Keratinocyte (primary cell): ENCODE measurements at places on chromosomes 7 and 10. TPM values are rescaled to one million over a fixed set of nuclear protein-coding genes. Genes with fewer than 3 reads are reported as not detected.

GRCh38 chr7:73973091-73973490 lies 54.9 kb upstream of the ELN start:
- DNase-seq, result no peak

DNA sequence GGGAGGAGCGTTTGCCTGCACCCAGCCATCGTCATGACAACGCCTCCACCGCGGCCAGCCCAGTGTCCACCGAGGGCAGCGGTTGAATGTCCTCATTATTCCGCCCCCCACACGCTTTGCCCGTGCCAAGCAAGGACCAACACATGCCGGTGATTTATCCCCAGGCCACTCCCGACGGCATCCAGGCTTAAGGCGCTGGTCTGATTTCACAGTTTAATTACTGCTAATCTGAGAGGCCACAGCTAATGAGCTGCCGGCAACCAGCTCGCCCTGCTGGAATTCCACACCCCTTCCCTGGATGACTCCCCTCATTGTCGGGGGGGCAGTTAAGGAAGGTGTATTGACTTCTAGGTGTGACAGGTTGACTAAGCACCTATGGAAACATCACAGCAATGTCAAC lies 432.3 kb downstream of the DNAJB6 start:
- no peak for DNase-seq

The CDC14C gene
- polyA plus RNA-seq, result not detected in 3 replicates

The AGFG2 gene
- 3.1 to 4.1 TPM (median 3.4 TPM) in 3 replicates for polyA plus RNA-seq

The MYOZ1 gene
- polyA plus RNA-seq, result not detected in 3 replicates

The RTKN2 gene
- 1.2 to 3.2 TPM (median 2.2 TPM) in 3 replicates for polyA plus RNA-seq

DNA sequence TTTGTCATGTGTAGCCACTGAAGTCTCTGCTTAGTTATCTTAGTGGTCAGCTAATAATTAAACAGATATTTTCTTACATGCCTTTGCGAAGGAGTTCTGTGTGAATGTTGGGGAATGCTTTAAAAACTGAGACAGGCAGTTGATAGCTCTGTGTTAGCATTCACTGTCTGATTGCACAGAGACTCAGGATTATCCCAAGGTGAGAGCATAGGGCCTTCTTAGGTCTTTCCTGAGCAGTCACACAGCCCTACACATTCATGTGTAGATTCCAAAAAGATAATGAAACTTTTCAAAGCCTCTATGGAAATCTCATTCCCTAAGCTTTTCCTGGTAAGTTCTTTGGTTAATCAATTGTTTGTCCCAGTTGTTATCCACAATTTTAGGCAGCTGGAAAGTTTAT lies 67.7 kb downstream of the CASD1 start:
- DNase-seq, result no peak

DNA sequence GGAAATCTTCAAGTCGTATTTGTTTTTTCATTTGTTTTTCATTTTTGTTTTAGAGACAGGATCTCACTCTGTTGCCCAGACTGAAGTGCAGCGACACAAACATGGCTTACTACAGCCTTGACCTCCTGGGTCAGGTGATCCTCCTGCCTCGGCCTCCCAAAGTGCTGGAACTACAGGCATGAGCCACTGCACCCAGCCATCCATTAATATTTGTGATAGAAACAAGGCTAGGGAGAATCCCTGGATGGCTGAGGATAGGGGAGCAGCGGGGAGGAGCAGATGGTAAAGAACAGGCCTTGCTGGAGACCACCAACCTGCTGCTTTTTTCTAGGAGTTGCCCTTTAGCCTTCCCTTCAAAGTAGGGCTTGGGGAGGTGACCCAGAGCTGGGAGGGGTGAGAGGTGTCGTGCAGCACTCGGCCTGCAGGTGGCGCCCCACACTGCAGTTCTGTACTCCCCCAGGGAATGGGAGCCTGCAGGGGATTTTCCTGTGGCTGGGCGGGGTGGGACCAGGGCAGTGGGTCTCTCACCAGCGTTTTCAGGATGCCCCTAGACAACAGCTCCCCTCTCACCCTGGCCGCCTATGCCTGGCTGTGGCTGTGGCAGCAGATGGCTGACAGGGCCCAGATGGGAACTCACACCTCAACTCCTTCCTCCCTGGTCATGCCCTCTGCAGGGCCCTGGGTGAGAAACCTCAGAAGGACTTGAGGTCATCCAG lies 12.6 kb upstream of the CDH23 start:
- no peak for DNase-seq

DNA sequence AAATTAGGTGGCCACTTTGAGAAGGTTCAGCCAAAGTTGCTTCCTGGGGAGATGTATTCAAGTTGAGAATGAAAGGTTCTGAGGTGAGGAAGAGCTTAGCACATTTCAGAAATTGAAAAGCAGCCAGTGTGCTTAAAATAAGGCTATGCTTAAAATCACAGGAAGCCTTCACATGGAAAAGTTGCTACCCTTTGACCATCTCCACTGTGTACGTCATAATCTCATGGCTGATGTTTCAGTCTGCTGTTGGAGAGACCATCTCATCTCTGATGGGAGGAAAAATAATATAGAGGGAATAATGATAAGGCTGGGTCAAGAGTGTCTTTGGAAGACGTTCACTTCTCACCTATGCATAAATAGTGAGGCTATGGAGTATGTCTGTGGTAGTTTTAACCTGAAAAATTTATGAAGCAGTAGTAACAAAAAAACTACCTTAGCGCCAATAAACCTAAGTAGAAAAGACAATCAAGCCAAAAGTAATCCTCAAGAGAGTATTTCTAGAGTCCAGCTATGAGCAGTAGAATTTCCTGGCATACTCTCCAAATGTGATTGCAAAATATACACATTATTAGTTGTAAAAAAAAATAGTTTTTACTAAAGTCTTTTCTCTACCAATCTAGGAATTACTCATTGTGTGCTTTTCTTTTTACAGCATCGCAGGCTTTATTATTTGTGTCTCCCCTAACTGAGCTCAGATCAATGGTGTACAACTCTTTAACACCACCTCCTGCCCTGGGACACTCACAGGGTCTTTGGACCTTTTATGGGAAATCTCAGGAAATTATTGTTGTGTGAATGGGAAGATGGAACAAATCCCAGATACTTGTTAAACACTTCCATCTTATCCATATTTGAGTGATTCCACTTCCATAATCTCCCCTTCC lies 435.2 kb upstream of the LRGUK start:
- DNase-seq, result no peak

- DNase-seq, result no peak
Measured at GRCh38 chr7:131787101-131787500, 230.7 kb upstream of the PODXL start.

The ZNF467 gene
- 0.31 to 0.93 TPM (median 0.52 TPM) in 3 replicates for polyA plus RNA-seq

GRCh38 chr7:51031791-51032515 lies 249.3 kb upstream of the GRB10 start:
- no peak for DNase-seq

- no peak for DNase-seq
Measured at GRCh38 chr7:25148772-25149575, 23.9 kb upstream of the CYCS start.

DNA sequence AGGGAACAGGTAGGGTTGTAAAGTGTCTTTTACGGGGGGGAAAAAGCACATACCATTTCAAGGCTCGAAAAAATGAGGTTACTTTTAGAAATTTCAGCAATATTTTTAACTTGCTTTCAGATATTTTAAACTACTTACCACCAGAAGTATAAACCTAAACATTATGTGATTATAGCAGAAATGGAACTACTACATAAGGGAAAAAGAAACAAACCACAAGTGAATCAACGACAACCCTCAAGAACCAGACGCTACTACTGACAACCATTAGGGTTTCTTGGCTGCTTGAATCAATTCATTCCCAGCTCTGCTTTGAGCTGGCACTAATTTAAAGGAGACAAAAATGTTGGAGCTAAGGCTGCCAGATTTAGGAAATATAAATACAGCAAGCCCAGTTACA lies 80.1 kb downstream of the ZFAND4 start:
- DNase-seq, result no peak

DNA sequence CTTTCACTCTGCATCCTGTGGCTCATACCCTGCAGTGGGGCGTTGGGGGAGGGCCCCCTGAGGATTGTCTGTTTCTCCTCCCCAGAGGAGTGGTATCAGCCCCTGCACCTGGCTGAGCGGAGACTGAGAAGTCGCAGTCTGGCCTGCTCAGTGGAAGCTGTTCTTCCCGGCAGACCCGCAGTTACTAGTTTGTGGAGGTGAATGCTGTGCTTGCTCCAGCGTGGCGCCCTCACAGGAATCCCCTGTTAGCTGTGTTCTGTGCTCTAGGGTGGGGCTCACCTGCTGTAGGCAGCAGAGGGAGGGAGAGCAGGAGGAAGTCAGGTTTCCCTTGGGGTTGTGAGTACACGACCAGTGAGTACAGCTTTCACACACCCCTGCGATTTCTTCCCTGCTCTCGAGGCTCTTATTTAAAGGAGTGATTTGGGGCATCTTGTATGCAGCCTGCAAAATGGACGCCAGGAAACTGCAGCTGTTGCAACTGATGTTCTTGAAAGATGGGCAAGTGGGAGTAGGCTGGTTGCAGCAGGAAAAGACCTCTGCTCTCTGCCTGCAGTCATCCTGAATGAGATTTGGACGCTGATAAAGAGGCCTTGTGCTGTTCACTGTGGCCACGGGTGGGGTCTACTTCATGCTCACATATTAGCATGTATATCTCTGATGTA lies 66.4 kb downstream of the HK1 start:
- DNase-seq, result no peak

DNA sequence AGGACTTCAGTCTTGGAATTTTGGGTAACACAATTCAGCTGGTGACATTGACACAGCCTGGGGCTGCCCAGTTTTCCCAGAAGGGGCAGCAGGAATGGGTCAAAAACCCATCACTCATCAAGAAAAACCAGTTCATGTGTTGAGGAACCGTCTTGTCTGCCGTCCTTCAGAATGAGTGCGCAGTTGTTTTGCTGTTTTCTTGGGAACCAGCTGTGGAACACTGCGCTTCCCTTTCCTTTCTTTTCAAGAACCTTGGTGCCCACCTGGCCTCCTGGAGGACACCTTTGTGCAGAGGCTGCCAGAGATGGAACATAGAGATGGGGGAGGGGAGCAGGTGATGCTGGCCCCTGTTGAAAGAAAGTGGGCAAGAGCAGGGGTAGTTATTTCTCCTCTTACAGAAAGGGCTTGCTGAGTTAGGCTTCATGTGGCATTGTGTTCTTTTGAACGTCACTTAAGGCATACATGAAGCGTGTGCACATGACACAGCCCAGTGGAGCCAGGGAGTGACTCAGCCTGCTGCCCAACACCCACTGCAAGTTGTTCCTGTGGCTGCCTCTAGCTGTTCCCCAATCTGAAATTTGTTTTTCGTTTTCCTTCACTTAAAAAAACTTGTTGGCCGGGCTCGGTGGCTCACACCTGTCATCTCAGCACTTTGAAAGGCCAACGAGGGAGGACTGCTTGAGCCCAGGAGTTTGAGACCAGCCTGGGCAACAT lies 87.4 kb upstream of the TNS3 start:
- peak; percentile 28 for DNase-seq

The CLCN1 gene
- polyA plus RNA-seq, result 0.03 to 0.05 TPM in 2 of 3 replicates, not detected in the other

The PRKAR1B gene
- 10.2 to 14.2 TPM (median 10.8 TPM) in 3 replicates for polyA plus RNA-seq

GRCh38 chr10:121690152-121690848 lies 92.1 kb upstream of the FGFR2 start:
- DNase-seq, result no peak

The SPAG6 gene
- polyA plus RNA-seq, result not detected in 3 replicates

GRCh38 chr7:115217373-115217772 lies 295.5 kb downstream of the MDFIC start:
- no peak for DNase-seq

DNA sequence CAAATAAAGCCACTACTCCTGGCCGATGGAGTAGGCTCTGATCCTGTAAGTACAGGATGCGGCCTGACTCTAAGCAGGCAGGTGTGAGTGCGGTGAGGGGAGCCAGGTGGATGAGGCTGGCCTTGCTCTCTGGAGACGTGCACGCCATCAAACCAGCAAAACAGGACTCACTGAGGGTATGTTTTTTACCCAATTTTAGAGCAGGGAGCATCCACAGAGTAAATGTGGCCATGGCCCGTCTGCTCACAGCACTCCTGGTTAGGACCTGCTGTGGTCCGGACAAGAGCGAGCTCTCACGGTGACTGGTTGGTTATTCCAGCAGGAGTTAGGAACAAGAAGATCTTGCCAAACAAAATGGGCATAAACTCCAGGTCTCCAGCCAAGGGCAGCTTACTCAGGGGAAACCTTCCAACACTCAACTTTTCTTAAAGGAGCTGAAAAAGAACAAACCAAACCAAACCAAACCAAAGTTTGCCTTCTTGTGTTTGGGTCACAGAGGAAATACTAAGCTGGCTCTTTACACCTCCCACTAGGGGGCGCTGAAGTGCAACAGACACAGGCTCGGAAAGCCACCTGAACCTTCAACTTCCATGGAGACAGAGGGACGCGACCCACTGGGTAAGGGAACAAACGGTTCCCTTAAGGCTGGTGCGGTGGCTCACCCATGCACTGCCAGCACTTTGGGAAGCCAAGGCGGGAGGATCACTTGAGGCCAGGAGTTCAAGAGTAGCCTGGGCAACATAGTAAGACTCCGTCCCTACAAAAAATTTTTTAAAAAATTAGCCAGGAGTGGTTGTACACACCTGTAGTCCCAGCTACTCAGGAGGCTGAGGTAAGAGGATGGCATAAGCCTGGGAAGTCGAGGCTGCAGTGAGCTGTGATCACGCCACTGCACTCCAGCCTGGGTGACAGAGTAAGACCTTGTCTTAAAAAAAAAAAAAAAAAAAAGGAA lies 122.4 kb downstream of the CLEC2L start:
- no peak for DNase-seq

The PAX4 gene
- polyA plus RNA-seq, result not detected in 3 replicates

- no peak for DNase-seq
Measured at GRCh38 chr7:139075871-139076686, 33.4 kb downstream of the ZC3HAV1 start.

DNA sequence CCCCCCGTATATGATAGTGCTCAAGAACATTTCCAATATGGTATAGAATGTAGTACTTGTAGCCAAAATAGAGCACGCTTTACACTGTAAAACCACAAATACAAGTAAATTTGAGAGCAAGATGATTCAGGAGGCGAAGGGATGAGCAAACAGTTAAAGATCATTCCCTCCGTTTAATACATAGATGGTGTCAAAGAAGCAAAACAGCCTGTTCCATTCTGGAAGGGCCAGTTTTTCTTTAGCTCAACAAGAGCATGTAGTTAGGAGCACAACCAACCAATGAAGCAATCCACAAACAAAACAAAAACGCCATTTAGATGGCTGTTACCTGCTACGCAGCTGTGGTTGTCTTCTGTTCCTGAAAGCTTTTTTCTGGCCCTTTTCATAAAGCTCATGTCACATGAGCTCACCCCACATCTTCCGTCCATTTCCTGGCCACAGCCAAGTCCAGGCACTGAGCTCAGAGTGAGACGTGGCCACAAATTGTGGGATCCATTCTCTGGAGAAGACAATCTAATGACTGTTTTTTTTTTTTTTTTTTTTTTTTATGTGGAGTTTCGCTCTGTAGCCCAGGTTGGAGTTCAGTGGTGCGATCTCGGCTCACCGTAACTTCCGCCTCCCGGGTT lies 185.6 kb downstream of the FANK1 start:
- no peak for DNase-seq

The HEPACAM2 gene
- polyA plus RNA-seq, result 0.06 TPM in 1 of 3 replicates, not detected in the others

The SKIDA1 gene
- polyA plus RNA-seq, result 0.13 to 0.44 TPM (median 0.15 TPM) in 3 replicates

The UNCX gene
- not detected in 3 replicates for polyA plus RNA-seq

DNA sequence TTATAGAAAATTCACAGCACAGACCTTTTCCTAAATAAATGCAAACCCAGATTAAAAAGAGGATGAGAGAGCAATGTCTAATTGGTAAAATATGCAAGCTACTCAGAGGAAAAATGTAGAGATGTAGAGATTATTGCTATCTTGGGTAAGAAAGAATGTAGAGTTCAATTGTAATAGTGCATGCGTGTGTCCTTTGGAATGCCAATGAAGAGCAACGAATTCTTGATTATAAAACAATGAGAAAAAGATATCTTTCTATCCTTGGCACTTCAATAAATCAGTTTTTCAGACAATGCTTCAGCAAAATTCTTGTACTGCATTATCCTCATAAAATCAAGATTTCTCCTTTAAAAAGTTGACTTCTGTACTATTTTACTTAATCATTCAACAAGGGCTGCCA lies 50.9 kb downstream of the SEMA3D start:
- DNase-seq, result no peak
